ENCODE measurements at places on chromosomes 2 and 18.

- DNase-seq, result peak; percentile 60
Observed at GRCh38 chr18:76922107-76922506, 99.8 kb downstream of the ZNF236 start.

DNA sequence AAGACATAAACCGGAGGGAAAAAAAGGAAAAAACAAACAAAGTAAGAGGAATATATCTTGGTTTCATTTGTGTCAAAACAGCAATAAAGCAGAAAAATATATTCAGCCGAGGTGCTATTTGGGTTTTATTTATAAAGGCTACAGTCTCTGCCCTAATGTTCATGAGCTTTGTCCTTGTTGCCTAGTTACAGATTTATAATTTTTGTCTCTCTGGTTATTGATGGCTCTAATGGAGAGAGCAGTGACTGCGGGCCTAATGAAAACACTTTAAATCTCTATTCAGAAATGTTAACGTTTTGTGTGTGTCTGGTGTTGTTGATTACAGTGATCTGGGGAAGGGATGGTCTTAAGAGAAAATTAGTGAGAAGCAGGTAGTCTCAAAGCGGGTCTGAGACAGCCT, 854.0 kb upstream of the LRRTM1 start:
- DNase-seq, result no peak

- DNase-seq, result no peak
Observed at GRCh38 chr18:75070235-75070624, 138.7 kb downstream of the PTGR3 start.

DNA sequence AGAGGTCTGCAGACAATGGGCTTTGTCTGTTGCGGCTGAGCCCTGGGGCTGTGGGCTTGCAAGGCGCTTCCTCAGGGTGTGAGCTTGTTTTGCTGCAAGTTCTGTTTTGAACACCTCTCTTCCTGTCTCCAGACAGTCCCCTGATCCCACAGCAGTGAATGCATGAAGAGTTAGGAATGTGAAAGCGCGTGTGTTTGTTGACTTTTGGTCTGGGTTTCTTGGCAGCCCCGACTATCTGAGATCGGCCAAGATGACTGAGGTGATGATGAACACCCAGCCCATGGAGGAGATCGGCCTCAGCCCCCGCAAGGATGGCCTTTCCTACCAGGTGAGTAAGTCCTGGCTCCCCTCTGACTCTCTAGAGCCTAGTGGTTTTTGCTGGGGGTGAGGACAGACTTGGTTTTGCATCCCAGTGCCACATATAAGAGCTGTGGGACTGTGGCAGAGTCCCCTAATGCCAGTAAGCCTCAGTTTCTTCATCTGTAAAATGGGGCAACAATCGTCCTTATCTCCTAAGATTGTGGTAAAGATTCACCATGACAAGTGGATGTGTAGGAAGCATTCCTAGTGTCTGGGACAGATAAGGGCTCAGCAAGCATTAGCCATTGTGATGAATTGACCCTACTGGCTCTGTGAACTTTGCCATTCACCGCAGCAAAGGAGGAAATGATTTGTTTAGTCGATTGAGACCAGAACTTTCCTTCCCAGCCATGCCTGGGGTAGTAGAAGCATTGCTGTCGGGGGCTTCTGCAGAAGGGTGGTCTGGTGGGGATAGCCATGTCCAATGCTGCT, 3.0 kb downstream of the LBH start:
- DNase-seq, result peak; percentile 63

DNA sequence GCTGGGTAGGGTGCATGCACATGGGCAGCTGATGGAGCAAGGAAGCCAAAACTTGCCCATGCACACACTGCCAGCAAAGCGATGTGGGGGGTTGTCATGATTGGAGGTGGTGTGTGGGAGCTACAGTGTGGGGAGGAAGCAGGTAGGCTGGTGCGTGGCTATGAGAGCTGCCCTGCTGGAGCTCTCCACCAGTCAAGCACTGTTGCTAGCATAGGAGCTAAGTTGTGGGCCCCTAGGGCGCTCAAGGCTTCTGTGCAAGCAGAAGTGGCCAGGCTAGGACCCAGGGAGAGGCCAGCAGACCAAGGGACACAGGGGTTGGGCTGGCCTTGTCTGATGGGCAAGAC, 20.2 kb downstream of the EHBP1 start:
- no peak for DNase-seq

- DNase-seq, result no peak
Observed at GRCh38 chr2:147569426-147569825, 275.4 kb upstream of the ACVR2A start.

- DNase-seq, result peak; percentile 68
Observed at GRCh38 chr2:178072383-178073301, at the start of gene PDE11A. TSS of gene PDE11A (minus strand) at chr2:178072777. CDS start at chr2:178072437, 340 bp downstream.
